ENCODE measurements at places on chromosomes 12 and 14.
A peak's percentile ranks its signal among the peaks of the same experiment; 100 is the strongest.

DNA sequence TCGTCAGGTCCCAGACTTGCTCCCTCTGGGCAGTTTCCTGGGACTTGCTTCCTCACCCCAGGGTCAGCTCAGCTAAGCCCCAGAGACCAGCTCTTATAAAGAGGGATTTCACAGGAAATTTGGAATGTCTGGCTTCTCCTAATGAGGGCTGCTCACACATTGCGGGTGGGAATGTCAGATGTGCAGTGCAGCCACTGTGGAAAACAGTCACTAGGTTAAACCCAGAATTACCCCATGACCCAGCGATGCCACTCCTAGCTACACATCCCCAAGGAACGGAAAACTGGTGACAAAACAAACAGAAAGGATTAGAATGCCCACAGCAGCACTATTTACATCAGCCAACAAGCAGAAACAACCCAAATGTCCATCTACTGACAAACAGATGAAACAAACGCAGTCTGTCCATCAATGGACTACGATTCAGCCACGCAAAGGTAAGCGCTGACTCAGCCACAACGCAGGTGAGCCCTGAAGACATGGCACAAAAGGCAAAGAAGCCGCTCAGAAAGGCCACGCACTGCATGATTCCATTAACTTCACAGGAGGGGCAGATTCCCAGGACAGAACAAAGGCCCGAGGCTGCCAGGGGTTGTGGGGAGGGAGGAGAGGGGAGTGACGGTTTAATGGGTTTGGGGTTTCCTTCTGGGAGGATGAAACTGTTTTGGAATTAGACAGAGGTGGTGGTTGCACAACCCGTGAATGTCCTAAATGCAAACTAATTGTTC is 63.0 kb downstream of the NCOR2 start:
- DNase-seq, result no peak

DNA sequence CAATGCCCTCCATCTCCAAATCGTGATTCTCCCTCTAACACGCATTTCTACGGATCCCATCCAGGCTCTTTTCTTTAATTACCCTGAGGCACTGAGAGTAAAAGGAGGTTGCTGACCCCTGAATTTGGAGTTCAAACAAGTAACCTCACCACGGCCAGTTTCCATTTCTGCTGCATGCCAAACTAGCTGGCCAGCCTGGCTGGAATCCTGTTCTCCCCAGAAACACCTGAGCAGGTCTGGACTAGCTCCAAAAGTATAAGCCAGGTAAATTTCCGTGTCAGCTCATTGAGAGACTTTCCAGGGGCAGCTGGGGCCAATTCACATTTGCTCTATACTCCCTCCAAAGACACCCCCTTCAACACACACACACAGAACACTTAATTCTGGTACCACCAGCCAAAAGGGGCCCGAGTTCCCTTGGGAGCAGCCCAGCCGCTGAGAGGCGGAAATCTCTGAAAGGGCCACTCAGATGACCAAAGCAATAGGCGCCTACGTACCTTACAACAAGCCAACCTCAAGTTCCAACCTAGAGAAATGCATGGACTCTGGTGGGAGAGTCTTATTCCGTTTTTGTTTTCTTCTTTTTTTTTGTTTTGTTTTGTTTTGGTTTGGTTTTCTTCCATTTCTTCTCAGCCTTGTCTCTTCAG is 131.4 kb downstream of the NDUFA12 start:
- no peak for DNase-seq

- peak; percentile 90 for DNase-seq
Measured at GRCh38 chr12:69290545-69291277, 51.3 kb downstream of the CPSF6 start.

- peak; percentile 66 for DNase-seq
Measured at GRCh38 chr12:1917172-1918070, 1.0 kb downstream of the CACNA2D4 start.
